Central memory CD8-positive, alpha-beta T cell (primary cell): ENCODE measurements at places on chromosomes 2 and 18.

- no peak for DNase-seq
Measured at GRCh38 chr2:127226520-127227263, 6.6 kb upstream of the CYP27C1 start.

- no peak for DNase-seq
Measured at GRCh38 chr2:26645762-26646161, 4.6 kb upstream of the CIB4 start.

- DNase-seq, result no peak
Measured at GRCh38 chr2:174259981-174260380, 11.6 kb upstream of the OLA1 start.

DNA sequence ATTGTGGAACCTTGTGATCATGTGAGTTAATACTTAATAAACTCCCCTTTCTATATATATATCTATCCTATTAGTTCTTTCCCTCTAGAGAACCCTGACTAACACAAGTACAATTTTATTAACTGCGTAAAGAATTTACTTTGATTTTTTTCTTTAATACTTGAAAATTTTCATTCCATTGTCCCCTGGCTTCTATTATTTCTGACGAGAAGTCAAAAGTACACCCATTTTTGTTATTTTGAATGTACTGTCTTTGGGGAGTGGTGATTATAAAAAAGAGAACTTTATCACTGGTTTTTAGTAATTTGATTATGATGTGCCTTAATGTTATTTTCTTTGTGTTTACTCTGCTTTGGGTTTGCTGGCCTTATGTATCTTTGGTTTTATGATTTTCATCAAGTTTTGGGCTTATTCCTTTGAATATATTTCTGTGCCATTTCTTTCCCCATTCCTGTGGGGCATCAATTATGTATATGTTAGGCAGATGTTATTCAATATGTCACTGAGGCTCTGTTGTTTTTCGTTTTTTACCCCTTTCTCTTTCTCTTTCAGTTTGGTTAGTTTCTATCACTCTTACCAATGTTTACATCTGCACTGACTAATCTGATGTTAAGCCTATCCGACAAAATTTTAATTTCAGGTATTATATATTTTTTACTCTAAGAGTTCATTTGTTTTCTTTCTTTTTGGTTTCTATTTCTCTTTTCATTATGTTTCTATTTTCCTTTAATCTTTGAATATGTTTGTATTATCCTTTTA is 271.4 kb downstream of the CAMKMT start:
- no peak for DNase-seq

- no peak for DNase-seq
Measured at GRCh38 chr2:52810460-52810859, 957.1 kb upstream of the CHAC2 start.

- no peak for DNase-seq
Measured at GRCh38 chr2:216700088-216700567, 4.8 kb upstream of the IGFBP5 start.
